ENCODE measurements at places on chromosomes 12 and 14.
A peak's percentile ranks its signal among the peaks of the same experiment; 100 is the strongest.

DNA sequence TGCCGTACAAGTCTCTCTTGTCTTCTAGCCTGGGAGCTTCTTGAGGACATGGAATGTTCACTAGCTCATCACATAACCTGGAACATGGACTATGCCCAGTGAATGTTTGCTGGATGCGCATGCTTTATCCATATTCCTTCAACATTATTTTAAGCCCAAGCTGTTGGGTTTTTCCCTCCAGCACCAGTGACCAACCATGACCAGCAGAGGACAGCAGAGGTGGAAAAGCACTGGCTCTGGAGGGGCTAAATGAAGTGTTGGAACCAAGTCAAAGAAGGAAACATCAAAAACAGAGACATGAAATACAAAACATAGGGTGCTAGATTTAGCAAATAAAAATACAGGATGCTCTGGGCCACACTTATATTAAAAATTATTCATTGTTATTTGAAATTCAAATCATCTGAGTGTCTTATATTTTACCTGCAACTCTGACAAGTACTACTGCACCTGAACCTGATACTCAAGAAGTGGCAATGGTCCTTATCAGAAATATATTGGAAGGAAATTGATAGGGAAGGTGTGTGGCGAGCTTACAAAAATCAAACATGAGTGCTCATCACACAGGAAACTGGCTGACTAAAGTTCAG lies 23.1 kb upstream of the HELB start:
- DNase-seq, result peak; percentile 41

- DNase-seq, result no peak
These were observed at the start of gene GPR68 for GRCh38 chr14:91244501-91244901. Gene GPR68, minus strand, starts transcription at chr14:91244704. Its CDS starts 9,654 bp downstream, at chr14:91235050.

GRCh38 chr12:130162267-130162666 lies at the start of gene FZD10:
Gene FZD10, plus strand, starts transcription at chr12:130162464. Its CDS starts 479 bp downstream, at chr12:130162943.
- no peak for DNase-seq

DNA sequence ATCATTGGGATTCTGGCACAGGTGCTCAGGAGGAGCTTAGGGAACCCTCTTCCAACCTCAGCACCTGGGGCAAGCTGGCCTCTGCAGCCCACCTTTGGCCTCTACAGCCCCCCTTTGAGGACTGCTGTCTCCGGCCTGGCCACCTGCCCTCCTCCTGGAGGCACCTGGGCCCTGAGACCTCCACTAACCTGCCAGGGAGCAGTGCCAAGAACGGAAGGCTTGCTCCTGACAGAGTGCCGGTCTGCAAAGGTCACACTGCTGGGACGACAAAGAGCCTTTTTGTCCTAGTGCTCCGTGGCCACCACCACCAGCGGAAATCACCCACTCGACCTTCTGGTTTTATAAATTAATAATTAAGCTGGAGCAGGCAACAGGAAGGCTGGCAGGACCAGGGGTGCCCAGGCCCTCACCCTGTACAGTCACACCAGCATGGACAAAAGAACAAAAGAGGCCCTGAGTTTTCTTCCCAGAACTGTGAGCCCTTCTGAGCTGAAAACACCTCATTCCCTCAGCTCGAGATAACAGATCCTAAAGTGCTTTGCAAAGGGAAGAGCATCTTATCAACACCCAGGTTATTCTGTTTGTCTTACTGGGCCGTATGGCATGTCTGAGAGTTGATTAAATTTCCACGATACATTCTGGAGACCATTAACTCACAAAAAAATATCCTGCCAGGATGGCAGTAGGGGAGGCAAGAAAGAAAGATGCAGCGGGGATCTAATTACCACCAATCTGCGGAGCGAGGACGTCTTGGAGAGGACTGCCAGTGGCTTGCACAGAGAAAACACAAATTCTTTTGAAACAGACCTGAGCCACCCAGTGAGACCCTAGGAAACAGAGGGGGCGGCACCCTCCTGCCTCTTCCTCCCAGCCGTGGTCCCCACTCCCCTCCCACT lies 8.2 kb downstream of the TESC start:
- no peak for DNase-seq

DNA sequence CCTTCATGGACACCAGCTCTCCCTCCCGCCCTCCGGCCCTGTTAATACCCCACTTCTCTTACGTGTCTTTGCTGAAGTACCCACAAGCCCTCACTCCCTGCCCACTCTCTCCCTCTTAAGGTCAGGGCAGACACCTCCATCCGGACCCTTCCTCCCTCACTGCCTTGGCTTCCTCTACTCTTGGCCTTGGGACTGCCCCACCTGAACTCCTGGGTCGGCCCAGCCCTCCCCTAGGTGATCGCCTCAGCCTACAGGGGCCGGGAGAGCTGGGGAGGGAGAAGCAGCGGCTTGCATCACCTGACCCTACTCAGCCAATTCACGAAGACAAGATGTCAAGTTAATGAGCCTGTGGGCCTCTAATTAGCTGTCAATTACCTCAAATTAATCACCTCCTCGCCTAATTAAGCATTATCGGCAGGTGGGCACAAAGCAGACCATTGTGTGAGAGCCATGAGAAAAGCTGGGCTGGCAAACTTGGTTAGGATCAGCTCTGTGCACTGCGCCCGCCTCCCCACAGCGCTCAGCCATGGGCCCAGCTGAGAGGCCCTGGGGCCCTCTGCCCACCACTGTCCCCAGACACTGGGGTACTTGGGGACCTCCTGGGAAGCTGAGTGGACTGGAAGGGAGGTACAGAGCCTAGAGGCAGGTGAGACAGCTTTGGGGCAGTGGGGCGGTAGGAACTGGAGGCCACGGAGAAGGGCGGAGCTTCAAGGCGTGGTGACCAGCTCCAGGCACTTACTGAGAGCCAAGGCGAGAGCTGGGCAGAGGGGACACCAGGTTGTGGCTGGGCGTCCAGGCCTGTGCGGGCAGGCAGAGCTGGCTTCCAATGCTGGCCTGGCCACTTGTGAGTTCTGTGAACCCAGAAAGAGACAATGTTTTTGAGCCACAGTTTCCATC lies 25.1 kb upstream of the VSX2 start:
- no peak for DNase-seq

- no peak for DNase-seq
These were observed 54.8 kb downstream of the NFKBIA start for GRCh38 chr14:35349496-35350365.

GRCh38 chr12:10052193-10052913 lies 21.9 kb downstream of the CLEC9A start:
- no peak for DNase-seq

- DNase-seq, result no peak
These were observed 58.9 kb upstream of the SRSF5 start for GRCh38 chr14:69708049-69708448.

DNA sequence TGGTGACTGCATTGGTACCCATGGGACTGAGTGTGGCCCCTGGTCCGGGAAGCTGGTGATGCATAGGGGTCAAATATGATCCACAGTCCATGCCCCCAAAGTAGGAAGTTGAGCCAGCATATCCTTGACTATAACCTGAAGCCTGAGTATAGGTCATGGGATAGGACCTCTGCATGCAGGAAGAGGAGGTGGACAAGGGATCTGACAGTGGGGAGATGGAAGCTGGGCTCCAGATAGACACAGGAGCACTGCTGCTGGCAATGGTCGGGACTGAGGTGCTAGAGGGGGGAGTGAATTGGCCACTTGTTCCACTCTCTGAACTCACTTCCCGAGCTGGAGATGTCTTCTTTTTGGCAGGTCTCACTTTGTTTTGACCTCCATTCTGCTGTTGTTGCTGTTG lies 8.4 kb downstream of the OTX2 start:
- DNase-seq, result no peak

GRCh38 chr12:131455218-131455506 lies 255.7 kb upstream of the SFSWAP start:
- no peak for DNase-seq

GRCh38 chr14:47744155-47744554 lies 68.8 kb upstream of the MDGA2 start:
- no peak for DNase-seq

- no peak for DNase-seq
These were observed 23.9 kb downstream of the GNG2 start for GRCh38 chr14:51884086-51884927.

DNA sequence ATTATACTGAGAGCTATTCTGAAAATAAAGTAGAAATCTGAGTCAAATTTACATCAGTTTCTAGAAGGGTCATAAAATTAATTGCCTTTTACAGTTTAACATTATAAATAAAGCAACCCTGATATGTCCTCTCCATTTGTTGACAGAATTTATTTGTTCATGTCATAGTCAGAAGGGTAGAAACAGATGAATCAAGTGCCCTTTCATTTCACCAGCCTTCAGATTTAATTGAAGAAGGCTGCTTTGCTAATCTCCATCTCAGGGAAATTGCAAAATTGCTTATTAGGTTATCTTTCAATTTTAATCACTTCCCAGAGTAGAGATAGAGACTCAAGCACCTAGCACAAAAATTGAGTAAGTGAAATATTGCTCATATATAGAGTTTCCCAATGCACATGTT lies 76.8 kb downstream of the ATXN7L3B start:
- no peak for DNase-seq

GRCh38 chr14:105330491-105330895 lies 15.9 kb downstream of the PACS2 start:
- no peak for DNase-seq

DNA sequence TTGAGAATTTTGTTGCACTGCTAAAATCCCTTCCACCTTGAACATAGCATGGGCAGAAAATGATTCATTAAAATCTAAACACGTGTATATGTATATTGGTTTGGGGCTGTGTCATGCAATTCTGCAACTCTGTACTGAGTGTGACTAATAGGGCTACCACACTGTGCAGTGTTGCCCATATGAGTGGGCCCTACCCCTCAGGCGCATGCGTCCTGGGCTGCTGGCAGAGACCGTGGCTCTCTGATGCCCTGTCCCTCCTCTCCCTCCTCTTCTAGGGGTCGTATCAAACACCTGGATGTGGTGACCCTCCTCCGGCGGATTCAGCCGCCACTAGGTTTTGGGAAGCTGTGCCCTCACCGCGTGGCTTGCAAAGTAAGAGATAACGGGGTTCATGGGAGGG lies 128.4 kb upstream of the FKBP4 start:
- no peak for DNase-seq

DNA sequence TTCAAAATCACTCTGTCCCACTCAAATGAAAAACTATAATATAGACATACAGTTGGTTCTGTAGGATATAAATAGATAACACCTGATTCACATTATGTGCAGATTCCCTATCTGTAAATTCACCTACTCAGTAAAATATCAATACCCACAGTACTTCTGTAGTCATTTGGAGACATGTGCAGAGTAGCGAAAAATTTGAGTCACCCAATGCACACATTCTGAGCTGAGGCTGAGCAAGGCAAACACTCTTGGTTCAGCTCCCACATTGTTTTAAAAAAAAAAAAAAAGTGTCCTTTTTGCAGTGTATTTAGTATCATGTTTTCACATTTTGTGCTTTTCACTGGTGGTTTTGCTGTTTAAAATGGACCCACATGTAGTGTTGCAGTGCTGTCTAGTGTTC lies 27.3 kb upstream of the BBS10 start:
- DNase-seq, result no peak

DNA sequence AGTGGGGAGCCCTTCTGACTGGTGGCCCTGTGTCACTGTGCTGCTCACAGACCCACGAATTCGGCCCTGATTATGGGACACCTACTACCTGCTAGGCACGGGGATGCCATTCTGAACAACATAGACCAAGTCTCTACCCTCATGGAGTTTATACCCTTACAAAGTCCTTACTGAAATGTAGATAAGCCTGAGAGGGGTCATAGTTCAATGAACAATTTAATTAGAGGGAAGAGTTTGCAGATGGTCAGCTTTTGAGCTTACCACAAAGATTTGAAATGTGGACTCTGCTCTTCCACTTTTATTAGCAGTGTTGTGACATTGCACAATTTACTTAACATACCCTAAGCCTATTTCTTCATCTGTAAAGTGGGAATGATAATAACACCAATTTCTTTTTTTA lies 161.1 kb downstream of the MYRFL start:
- DNase-seq, result no peak

DNA sequence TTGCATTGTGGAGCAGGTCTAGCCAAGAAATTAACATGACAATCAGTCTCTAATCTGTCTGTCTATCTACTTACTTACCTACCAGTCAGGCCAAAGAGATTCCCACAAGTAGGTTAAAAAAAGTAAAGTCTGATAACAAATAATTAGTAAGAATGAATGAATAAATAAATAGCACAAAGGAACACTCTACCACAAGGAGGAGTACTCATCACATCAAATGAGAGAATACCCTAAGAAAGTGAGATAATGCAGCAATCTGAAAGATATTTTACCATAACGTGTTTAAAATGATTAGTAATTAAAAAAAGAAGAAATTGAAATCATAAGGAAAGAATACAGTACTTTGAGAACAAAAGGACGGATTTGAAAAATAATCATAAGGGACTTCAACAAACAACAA lies 187.2 kb downstream of the SYNE2 start:
- DNase-seq, result no peak

DNA sequence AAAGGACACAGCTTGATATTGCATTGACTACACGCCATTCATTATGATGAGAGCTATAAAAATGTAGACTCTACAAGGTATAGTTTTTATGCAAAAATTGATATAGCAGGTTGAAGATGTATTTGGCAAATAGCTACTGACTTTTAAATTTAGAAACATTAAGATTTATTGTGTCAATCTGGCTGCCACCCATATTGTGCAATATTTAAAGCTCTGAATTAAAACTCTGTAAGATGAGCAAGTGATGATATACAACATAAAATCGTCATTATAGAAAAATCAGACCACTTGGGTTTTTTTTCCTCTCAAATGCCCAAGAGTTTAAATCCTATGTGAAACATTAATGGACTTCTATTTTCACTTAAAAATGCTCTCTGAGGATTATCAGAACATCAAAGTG lies 36.8 kb upstream of the E2F7 start:
- DNase-seq, result no peak

Measured in NAMALWA (cell line).